ENCODE measurements at places on chromosomes 3 and 15. TPM values are rescaled to one million over a fixed set of nuclear protein-coding genes. Genes with fewer than 3 reads are reported as not detected.

Gene KCNH8
- not detected for total RNA-seq

Gene SLC9C1
- 1.7 TPM for total RNA-seq

Gene GASK1A
- 0.75 TPM for total RNA-seq

Gene IQCH
- total RNA-seq: 1.6 TPM

Gene SLC2A2
- total RNA-seq: not detected

Gene SLCO3A1
- 46.6 TPM for total RNA-seq

Gene SEMA7A
- 1.2 TPM for total RNA-seq

Gene NEK10
- total RNA-seq: 11.7 TPM

Gene CCR8
- total RNA-seq: not detected

Gene WDR93
- total RNA-seq: 0.11 TPM

Gene CELSR3
- 0.16 TPM for total RNA-seq

Gene MYO5C
- 2.3 TPM for total RNA-seq

Gene TIMP4
- total RNA-seq: 17.4 TPM

Gene ADAMTSL3
- total RNA-seq: 10.5 TPM

Gene FAM81A
- 8.0 TPM for total RNA-seq

Gene BSN
- total RNA-seq: 0.27 TPM

Gene RPP25
- total RNA-seq: 3.4 TPM

Gene ATG7
- 15.6 TPM for total RNA-seq

All from Right ventricle myocardium superior (tissue), 1 donor.